AG08396 (cell line): ENCODE measurements at places on chromosomes 11 and 22.

DNA sequence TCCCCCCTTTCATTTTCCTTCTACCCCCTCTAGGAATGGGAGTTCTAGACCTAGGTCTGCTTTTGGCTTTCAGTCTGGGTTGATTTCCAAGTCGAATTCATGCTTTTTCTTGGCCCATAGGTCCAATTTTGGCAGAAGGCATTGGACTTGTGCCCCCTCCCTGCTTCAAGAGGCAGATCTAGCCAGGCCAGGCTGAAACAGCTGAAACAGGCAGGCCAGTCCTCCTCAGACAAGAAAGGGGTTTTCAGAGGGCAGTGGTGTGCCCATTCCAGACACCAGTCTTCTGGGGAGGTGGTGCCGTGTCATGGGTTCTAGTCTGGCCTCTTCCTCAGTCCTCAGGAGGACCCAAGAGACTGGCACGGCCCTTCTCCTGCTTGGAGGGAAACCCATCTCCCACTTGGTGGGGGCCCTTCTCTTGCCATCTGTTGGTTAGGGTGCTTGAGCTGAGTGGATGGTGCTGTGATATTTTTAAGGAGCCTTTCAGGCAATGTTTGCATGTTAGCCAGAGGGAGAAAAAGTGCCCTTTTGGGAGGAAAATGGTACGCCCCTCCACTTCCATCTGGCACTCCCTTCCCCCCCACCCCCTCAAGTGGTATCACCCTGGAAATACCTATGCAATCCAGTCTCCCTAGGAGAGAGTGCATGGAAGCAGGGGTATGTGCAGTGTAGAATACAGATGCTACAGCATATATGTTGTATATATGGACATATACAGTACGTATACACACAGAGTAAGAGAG lies 53.6 kb downstream of the SYT13 start:
- DNase-seq: no peak

- DNase-seq: no peak
Measured at GRCh38 chr11:46961041-46961440, 24.5 kb downstream of the CSTPP1 start.

DNA sequence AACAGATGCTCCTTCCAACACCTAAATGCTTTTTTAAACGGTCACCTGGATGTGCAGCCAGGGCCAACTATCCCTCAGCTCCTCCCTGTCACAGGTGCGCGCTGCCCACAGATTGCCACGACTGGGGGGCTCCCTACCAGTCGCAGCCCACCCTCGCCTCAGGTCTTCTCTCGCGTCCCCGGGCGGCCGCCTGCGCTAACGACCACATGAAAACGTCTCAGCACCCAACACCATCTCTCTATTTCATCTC lies 469 bp downstream of the ZBED5 start:
- no peak for DNase-seq

GRCh38 chr11:119754199-119754598 lies 25.2 kb upstream of the NECTIN1 start:
- DNase-seq: no peak

GRCh38 chr11:76802621-76803020 lies 19.5 kb downstream of the TSKU start:
- no peak for DNase-seq

GRCh38 chr11:44351006-44351660 lies 41.2 kb upstream of the ALX4 start:
- no peak for DNase-seq

GRCh38 chr11:41803895-41804294 lies 344.4 kb upstream of the LRRC4C start:
- DNase-seq: no peak

- DNase-seq: no peak
Measured at GRCh38 chr11:16911658-16912057, 102.6 kb downstream of the PLEKHA7 start.

- DNase-seq: no peak
Measured at GRCh38 chr11:116533186-116533825, 239.5 kb downstream of the BUD13 start.

GRCh38 chr11:3147257-3147619 lies 17.9 kb downstream of the OSBPL5 start:
- DNase-seq: peak; percentile 67

DNA sequence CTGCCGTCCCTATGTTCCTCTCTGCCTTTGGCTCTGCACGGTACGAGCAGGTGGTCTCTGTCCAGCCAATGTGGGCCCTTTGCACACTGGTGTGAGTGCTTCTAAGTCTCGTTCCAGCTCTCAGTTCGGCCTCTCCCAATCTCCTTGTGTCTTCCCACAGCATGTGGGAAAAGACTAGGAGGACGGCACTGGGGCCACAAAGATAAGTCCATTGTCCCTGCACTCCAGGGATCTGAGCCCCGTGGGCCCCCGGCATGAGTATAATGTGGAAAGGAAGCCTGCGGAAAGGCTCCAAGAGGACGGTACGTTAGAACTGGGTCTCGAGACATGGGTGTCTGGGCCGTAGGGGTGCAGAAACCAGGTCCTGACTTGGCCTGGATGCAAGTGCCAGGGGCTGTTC lies 16.4 kb downstream of the MYEOV start:
- DNase-seq: no peak

DNA sequence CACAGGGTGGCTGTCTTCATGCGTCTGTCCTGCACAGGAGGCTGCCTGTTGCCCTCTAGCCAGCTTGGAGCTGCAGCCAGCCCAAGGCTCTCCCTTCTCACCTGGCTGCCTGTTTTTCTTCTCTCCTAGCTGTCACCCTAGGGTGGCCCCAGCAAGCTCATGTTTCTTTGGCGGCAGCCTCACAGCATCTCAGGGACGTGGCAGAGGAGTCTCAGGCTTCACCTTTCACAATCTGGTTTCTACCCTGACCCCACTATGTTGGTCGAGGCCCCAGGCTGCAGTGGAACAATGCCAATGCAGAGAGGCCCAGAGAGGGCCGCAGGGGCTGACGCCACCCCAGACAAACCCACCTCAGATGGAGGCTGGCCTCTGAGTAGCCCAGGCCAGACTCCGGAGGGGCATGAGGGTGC lies 2.5 kb upstream of the CLDN5 start:
- no peak for DNase-seq

DNA sequence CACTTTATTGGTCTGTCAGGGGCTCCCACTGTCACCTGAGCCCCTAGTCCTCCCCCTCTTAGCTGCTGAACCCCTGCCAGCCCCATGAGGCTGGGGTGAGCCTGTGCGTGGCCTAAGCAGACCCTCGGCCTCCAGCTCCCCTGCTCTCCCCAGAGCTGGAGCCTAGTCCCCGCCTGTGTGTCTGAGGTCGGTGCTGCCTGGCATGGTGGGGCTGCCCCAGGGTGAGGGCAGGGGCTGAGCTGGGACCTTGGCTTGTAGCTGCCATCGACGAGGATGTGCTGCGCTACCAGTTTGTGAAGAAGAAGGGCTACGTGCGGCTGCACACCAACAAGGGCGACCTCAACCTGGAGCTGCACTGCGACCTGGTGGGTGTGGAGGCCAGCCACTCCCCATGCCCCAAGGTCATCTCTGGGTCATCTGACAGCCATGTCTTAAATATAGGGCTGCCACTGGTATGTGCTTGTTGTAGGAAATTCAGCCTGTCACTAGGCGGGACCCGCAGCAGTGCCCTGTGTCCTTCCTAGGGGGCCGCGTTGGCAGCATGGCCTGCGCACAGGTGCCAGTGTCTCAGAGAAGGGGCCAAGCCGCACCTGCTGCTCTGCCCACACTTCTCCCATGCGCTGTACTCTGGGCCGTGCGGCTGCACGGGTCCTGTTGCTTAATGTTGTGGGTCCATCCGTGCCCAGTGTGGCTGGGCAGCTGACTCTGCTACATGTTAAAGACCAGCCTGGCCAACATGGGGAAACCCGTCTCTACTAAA lies 21.0 kb downstream of the PPIL2 start:
- no peak for DNase-seq

- peak; percentile 51 for DNase-seq
Measured at GRCh38 chr11:79439410-79439885, 1.4 kb downstream of the TENM4 start.

DNA sequence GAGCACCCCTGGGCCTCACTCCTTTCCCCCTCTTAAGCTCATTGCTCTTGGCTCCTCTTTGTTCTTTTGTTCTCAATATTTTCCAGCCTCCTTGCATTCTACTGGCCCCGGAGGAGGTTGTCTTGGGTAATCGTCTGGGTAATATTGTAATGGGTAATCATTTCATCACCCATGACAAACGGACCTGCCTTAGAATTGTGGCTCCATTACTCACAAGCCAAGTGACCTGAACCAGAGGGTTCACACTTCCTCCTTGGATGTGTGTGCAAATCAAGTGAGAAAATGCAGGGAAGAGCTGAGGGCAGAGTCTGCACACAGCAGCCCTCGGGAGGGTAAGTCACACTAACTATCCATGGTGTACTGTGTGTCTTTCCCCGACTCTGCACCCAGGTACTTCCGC lies 305.0 kb downstream of the BUD13 start:
- DNase-seq: no peak

GRCh38 chr11:65398362-65398910 lies 12.0 kb downstream of the FRMD8 start:
- no peak for DNase-seq

DNA sequence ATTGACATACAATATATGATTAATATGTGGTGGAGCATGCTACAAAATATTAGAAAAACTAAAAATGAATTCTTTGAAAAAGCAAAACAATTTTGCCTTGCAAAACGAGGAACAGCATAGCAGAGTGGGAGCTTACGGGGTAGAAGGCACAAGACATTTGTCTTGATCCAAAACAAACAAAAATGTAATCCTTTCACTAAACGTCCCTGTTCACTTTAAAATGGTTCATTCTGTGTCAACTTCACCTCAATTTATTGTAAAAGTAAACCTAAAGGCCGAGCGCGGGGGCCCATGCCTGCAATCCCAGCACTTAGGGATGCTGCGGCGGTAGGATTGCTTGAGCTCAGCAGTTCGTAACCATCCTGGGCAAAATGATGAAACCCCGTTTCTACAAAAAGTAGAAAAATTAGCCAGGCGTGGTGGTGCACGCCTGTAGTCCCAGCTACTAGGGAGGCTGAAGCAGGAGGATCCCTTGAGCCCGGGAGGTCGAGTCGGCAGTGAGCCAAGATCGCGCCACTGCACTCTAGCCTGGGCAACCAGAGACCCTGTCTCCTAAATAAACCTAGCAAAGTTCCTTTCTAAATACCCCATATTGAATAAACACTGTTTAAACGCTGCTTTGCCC lies 2.0 kb downstream of the PRDM10 start:
- DNase-seq: no peak

- no peak for DNase-seq
Measured at GRCh38 chr11:55719608-55720160, 53.6 kb upstream of the OR5D13 start.

DNA sequence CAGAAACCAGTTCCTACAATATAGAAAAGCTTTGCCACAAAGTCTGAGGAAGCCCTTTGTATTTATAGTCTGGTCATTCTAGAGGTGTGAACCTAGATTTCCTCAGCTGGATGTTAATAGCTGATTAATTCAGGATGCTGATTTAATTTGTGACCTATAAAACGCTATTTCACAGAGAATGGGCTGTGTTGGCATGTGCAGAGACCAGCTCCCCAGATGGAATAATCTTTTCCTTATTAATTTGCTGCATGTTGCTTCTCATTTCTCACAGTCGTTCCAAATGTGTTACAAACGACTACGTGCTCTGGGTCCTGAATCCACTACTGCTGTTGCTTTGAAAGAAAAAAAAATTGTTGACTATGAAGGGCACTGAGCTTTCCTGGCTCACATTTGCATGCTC lies 49.3 kb downstream of the BDNF start:
- no peak for DNase-seq

GRCh38 chr11:15835788-15836411 lies 520.4 kb downstream of the SOX6 start:
- no peak for DNase-seq
